ENCODE measurements at places on chromosomes 4 and X. TPM values are rescaled to one million over a fixed set of nuclear protein-coding genes. Genes with fewer than 3 reads are reported as not detected.

Gene SLC10A4
- total RNA-seq = 2.1 TPM

Gene DDX60
- 118 TPM for total RNA-seq

Gene OGT
- 89.4 TPM for total RNA-seq

Gene DMRTC1B
- not detected for total RNA-seq

Gene ADGRG4
- 0.03 TPM for total RNA-seq

Gene NLGN4X
- 6.2 TPM for total RNA-seq

Gene S100P
- 189 TPM for total RNA-seq

Gene SHROOM3
- total RNA-seq = 263 TPM

DNA sequence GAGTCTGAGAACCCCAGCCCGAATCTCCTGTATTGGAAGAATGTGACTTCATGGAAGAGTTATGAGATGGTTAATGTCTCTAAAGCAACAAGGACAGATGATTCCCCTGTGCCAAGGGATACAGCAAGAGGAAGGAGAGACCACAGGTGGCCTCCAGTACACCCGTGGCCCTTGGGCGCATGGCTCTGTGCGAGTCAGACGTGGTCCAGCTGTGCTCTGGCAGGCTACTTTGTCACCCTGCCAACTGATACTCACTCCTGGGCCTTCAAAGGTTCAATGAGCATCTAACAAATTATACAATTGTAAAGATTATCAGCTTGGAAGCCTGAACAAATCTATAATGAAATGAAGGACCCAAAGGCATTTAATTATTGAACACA is 71.7 kb downstream of the NYX start:
- no peak for DNase-seq

DNA sequence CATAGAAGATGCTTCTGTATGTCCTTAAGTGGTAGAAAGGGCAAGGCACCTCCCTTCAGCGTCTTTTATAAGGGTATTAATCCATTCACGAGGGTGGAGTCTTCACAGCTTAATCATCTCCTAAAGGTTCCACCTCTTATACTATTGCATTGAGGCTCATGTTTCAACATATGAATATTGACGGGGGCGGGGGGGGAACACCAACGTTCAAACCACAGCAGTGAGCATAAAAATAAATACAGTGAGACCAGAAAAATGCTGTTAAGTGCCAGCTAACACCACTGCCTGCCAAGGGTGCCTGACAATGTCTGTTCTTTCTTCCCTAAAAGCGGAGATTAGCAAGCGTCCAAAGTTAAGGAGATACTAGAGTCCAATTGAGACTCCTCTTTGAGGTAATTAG is 323.3 kb downstream of the STK32B start:
- DNase-seq = no peak

GRCh38 chr4:84669201-84669600 is 86.3 kb downstream of the CDS1 start:
- no peak for DNase-seq

GRCh38 chrX:11913001-11913400 is 155.0 kb downstream of the MSL3 start:
- no peak for DNase-seq

DNA sequence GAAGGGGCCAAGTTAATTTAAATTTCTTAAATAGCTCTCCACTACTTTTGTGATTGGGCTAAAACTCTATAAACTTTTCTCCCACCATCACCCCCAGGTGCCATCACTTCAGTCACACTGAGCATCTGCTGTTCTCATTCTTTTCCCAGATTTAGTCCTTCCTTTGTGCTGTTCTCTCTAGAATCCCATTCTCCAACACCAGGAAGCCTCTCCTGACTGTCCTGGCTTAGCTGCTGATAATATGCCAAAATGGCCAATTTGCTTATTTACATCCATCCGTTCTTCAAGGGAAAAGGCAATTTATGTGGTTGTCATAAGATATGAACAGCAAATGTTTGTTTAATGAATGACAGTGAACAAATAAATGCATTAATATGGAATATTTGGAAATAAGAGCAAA is 44.1 kb downstream of the FGFBP1 start:
- DNase-seq = no peak

DNA sequence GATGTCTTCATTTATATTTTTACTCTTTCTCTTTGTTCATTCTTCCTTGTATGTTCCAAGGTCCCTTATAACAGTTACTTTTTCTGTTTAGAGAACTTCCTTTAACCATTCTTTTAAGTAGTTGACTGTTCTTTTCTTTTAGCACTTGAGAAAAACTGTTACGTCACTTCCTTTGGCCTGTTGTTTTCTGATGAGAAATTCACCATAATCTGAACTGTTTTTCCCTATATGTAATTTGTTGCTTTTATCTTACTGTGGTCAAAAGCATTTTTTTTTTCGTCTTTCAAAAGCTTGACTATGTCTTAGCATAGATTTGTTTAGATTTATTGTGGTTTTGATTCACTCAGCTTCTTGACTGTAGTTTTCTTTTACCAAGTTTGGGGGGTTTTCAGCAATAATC is 1660.3 kb upstream of the PCDH10 start:
- DNase-seq = no peak

DNA sequence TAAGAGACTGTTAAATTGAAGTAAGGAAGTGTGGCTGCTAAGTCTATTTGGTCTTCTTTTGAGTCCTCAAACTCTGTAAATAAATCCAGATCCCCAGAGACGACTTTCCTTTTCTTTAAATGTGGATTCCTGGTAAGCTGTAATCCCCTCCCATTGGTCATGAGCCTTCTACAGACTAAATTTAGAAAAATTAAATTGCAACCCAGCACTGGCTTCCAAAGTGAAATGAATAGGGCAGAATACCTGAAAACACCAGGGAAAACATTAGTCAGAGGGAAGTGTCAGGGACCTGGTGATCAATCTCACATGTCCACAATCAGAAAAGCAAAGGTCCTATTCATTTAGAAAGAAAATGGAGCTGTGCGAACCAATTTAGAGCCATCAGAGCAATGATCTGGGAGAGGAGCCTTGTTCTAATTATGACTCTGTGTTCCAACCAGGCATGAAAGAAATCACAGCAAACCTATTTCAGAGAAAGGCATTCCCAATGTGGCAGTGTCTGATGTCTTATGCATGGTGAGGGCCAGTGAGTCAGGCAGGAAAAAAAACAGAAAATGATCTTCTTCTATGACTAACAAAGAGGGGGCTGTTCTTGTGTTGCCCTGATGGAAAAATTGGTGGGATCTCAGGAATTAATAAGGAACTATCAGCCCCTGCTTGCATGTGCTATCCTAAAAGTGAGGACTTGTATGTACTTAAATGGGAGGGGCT is 19.8 kb upstream of the CCDC149 start:
- DNase-seq = no peak

DNA sequence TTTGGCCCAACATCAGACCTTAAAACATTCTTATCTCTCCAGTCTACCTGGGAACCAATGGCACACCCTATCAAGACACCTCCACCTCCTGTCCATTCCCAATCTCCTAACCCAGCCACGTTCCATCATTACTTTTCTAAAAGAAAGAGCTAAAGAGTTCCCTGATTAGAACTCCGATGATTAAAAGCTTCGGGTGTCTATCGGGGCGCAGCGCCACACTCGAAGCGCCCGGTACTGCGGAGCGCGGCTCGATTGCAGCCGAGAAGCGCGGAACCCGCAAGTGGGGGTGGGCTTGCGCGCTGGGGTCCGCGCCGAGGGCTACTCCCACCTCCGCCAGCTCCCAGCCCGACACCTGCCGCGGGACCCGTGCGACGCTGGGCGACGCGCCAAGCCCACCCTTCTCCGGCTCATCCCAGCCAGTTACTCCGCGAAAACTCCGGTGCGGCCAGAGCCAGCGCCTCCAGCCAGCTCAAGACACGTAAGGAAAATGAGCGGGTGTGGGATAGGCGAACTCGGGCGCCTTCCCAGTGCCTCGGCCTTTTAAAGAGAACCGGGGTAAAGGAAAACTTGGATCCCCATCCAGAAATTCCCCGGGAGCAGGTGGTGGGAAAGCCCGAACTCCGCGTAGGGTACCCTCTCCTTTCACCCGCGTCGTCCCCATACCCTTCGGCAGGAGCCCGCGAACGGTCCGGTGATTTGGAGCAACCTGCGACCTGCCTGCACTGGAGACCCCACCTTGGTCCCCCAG is 593 bp downstream of the NPY1R start:
- peak; percentile 60 for DNase-seq

GRCh38 chr4:140926672-140927071 is 170.5 kb upstream of the TBC1D9 start:
- no peak for DNase-seq

GRCh38 chr4:24794916-24795665 is at the start of gene SOD3:
Gene SOD3, plus strand, starts transcription at chr4:24795573. Its CDS starts 3,949 bp downstream, at chr4:24799522.
- peak; percentile 84 for DNase-seq

DNA sequence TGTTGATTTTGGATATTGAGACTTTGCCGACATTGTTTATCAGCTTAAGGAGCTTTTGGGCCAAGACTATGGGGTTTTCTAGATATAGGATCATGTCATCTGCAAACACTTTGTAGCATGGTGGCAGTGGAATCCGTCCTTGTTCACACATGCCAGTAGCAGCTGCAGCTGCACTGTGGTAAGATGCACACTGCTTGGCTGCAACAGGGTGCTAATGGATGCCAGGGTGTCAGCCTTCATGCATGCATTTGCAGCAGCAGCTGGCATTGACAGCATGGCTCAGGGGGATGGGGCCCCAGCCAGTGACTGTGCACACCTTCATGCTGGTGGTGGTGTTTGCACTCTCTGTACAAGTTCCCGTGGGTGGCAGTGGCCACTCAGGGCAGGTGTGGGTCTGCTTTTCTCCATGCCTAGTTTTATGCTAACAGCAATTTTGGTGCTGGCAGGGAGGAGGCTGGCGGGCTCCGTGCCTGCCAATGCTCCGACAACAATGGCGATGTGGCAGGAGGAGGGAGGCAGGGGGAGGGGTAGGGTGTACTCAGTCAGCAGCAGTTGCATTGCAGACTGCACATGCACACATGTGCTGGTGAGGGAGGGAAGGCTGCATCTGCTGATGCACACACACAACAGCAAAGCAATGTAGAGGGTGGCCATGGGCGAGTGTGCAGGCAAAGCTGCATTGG is 37.5 kb downstream of the BEX3 start:
- no peak for DNase-seq

DNA sequence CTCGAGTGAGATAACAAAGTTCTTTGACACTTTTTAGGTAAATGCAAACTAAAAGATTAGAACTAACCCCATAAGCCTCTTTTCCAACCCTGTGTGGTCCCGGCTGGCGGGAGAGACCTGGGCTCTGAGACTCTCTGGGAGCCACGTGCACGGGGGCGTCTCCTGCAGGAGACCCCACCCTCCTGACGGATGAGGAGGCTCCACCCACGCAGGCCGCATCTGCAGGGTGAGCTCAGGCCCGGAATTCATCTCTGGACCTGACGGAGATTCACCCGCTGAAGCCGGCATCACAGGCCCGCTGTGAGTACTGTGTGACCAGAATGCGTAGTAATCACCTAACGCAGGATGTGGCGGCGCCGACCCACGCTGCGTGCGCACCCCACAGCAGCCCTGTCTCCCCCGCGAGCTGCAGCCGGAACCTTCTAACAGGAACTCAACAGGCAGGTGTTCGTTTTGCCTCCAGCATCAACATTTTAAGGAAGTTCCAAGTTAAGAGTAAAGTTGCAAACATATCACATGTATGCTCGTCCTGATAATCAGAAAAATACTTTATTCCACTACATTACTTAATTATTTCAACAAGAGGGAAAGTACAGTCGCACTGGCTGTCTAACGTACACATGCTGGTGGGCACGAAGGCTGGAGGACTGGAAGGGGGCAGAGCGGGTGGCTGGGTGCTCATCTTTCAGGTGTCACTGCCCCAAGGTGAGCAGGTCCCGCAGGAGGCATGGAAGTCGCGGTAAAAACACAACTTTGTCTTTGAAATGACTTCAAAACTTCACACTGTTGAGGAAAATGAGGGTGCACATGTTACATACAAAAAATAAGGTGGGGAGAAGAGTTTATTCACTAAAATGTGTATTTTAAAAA is 44.5 kb downstream of the FGFRL1 start:
- DNase-seq = peak; percentile 54

GRCh38 chrX:98338544-98338943 is 1454.8 kb downstream of the RPA4 start:
- DNase-seq = no peak

- DNase-seq = peak; percentile 69
These were observed at the start of gene GPR78 for GRCh38 chr4:8580321-8581093. Gene GPR78, plus strand, starts transcription at chr4:8580392. Its CDS starts 591 bp downstream, at chr4:8580983.

- DNase-seq = no peak
These were observed 492.0 kb downstream of the ZIC3 start for GRCh38 chrX:138057883-138058282.

DNA sequence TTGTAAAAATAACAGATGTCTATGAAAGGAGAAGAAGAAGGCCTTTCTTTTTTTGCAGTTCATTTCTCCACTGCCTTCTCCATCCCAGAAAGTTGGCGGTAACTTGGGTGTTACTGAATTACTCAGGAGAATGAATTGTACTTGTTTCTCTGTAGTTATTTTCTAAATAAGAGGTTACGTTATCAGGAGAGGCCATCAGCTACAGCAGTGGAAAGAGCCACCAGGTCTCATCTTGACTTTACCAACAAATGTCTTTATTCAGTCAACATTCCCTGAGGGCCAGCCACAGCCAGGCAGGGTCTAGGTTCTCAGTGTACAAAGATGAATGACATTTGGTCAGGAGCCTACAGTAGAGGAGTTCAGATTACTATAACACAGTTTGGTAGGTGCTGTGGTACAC is 8.1 kb downstream of the HADH start:
- no peak for DNase-seq

GRCh38 chr4:53043055-53043454 is 180.9 kb downstream of the RASL11B start:
- no peak for DNase-seq

- DNase-seq = no peak
These were observed 887.1 kb upstream of the AGA start for GRCh38 chr4:178329226-178329872.

DNA sequence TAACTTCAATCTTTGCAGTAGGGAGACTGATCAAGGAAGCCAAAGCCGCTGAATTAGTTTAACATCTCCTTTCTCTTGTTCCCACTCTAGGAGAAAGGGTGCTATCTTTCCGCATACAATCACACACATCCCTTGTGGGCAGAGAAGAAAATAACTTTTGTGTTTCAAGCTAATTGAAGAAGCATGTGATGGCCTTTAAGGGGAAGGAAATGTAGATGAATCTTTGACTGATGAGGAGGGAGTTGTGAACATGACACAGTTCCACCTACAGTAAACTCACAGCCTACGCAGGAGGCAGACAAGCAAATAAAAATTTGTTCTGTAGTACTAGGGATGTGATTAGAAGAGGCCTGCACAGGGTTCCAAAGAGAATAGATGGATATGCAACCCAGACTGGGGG is 14.7 kb upstream of the SPATA4 start:
- no peak for DNase-seq

DNA sequence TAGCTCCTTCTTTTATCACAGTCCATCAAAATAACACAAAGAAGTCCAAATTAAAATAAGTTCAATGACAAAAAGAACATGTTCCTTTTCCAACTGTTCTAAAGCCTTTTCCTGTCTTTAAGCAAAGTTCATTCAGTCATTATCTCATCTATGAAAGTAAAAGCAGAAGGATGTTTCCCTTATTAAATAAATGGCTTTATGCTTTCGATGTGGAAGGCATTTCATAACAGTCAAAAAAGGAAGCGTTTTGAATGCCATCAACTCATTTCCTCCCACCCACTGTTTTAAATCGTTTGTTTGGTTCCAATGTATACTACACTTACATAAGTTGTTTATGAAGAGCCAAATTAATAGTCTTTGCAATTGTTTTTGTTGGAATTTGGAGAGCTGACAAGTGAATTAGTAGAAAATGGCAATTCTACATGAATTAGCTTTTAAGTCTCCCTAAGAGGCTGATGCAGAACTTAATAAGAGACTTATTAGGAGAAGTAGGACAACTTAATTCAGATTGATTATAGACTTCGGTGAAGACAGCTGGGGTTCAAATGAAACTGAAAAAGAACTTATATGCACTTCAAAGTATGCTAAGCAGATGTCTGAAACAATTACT is 392.6 kb upstream of the FTHL17 start:
- DNase-seq = no peak
